ENCODE measurements at places on chromosomes 5 and 9.

DNA sequence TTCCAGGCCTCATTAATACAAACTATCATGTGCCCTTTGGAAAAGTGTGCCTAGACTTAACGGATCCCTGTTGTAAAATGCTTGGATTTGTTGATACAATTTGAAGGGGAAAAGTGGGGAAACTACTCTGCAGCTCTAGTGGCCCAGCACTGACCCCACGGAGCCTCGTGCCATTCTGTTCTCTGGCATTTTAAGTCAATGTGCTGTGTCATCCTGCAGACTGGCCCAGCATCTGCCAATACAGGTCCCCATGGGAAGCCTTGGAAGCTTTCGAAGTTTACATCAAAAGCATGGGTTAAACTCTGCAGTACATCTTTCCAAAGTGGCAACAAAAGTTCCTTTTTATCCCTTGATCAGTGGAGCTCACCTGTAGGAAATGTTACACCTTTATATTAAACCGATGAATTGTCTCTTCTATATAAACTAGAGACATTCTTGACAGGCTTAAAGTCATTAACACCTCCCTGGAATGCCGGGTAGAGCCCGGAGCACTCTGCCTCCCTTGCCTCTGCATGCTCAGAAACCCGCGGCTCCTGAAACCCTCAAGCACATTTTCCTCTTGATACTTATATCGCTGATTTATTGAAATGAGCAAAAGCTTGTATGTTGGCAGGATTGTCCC, 596.0 kb upstream of the ADAMTS16 start:
- DNase-seq: no peak

DNA sequence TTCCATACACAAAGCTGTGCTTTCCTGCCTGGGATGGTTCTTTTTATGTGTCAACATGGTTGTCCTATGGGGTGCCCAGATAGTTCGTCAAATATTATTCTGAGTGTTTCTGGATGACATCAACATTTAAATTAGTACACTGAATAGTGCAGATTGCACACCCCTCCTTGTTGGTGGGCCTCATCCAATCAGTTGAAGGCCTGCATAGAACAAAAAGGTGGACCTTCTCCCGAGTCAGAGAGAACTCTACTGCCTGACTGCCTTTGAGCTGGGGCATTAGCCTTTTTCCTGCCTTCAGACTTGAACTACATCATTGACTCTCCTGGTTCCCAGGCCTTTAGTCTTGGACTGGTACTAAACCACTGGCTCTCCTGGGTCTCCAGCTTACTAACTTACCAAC, 80.4 kb downstream of the SHB start:
- no peak for DNase-seq

GRCh38 chr9:111691672-111692329, 30.4 kb downstream of the GNG10 start:
- DNase-seq: peak; percentile 16

DNA sequence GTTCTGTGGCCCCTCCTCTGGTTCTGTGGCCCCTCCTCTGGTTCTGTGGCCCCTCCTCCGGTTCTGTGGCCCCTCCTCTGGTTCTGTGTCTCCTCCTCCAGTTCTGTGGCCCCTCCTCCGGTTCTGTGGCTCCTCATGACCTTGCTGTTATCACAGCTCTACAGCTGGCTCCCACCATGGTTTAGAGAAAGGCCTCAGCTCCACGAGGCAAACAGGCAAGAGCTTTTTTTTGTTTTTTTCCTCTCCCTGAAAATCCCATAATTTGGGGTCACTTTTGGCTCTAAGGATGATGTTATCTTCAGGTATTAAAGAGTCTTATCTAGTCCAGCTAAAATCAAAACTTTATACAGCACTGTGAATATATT, 31.8 kb downstream of the C5orf15 start:
- no peak for DNase-seq

DNA sequence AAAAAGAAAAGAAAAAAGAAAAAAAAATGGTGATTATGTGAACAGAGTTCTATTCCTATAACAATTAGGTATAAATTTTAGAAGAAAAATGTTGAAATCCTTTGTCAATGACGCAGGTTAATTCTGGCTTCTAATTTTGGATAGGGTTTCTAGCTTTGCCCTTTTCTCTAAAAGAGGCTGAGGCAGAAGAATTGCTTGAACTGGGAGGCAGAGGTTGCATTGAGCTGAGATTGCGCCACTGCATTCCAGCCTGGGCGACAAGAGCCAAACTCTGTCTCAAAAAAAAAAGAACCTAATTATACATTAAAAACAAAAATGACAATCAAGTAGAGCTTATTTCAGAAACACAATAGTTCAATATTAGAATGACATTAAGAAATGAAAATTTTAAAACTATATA, 2.9 kb downstream of the STXBP1 start:
- DNase-seq: no peak

- DNase-seq: peak; percentile 10
Observed at GRCh38 chr5:160799184-160799583, 52.8 kb downstream of the ATP10B start.

- DNase-seq: peak; percentile 40
Observed at GRCh38 chr5:160390787-160391696, 8.8 kb downstream of the FAM200C start.

GRCh38 chr5:109916481-109917153, 226.9 kb downstream of the MAN2A1 start:
- DNase-seq: no peak

DNA sequence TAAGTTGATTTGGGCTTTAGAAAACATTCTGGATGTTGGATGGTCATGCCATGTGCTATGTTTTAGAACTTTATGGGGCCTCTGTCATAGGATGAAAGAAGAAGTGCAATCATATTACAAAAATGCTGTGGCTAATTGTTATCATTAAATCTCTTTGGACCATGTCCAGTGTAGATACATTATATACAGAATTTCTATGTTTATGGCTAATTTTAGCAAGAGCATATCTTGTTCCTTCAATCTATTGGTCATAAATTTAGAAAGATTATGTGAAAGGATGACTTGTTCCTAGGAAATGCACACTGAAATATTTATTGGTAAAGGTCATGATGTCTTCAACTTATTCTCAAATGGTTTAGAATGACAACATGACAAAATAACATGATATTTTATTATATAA, 42.4 kb upstream of the ELL2 start:
- DNase-seq: no peak

DNA sequence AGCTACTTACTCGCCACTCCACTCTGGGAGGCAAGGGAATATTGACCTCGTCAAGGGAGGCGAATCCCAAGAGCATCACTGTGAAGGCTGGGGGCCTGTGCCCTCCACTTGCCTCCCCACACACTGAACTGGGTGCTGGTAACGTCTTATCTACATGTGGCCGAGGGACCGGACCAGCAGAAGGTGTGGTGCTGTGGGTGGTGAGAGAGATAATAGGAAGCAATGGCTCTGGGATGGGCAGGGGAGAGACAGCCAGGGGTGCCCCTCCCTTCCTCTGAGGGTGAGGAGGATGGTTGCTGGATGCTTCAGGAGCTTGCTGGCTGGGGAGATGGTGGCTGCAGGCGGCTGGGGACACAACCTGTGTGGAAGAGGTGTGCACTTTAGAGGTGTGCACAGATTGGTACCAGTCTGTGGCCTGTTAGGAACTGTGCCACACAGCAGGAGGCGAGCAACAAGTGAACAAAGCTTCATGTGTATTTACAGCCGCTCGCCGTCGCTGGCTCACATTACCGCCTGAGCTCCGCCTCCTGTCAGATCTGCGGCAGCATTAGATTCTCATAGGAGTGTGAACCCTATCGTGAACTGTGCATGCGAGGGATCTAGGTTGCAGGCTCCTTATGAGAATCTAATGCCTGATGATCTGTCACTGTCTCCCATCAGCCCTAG, 100.3 kb downstream of the ENTREP1 start:
- DNase-seq: no peak

DNA sequence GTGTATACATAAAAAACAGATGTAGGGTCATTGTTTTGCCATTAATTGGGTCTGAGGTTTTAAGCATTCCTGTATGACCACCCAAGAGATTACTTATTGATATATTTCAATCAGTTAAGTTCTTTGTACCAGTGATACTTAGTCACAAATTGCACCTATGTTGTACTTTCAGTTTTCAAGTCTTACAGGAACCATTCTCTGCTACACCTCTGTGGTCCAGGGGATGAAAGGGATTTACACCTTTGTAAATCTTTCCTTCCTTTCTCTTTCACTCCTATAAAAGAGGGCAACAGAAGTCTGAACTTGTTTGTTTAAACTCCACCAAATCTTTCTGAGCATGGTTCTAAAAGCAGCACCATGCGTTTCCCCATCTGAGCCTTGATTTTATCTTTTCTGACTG, 86.1 kb downstream of the DEPDC1B start:
- DNase-seq: peak; percentile 27

GRCh38 chr5:139658501-139658927, 10.4 kb downstream of the CXXC5 start:
- DNase-seq: no peak

- DNase-seq: no peak
Observed at GRCh38 chr9:132802121-132802795, 75.8 kb downstream of the AK8 start.

- no peak for DNase-seq
Observed at GRCh38 chr9:124812441-124812876, 35.5 kb downstream of the OLFML2A start.

GRCh38 chr5:149024943-149025342, 37.9 kb downstream of the SH3TC2 start:
- DNase-seq: no peak

DNA sequence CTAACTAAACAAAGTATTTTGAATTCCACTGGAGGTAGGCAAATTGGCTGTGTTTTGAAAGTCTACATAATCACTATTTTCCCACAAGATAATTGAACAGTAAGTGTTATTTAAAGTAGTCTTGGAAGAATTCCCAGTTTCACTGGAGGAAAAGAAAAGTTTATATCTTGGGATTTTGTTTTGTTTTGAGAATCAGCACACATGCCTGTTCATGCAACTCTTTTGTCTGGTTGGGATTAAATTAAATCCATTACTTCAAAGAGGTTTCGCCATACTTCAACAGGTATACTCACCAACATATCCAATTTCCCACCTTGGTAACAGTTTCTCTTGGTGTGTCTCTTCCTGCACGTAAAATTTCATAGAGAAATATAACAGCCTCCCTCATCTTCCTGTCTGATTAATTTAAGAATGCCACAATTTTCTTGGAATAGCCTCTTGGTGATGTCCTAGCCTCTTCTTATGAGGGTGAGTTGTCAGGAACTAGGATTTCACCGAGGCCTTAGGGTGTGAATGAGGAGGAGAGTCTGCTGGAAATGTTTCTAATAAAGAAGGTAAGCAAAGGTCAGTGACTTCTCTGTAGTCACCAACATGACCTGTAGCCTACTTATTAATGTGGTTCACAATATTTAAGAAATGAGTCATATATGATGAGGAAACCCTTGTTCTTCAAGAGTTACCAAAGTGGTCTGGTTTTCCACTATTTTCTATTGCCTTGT, 48.1 kb downstream of the ITGA2 start:
- no peak for DNase-seq

GRCh38 chr5:75961818-75962217, 121.4 kb upstream of the SV2C start:
- DNase-seq: no peak

GRCh38 chr9:98597236-98597771, 111.4 kb downstream of the GABBR2 start:
- DNase-seq: no peak

GRCh38 chr9:89810431-89810830, 205.6 kb downstream of the GADD45G start:
- DNase-seq: no peak

DNA sequence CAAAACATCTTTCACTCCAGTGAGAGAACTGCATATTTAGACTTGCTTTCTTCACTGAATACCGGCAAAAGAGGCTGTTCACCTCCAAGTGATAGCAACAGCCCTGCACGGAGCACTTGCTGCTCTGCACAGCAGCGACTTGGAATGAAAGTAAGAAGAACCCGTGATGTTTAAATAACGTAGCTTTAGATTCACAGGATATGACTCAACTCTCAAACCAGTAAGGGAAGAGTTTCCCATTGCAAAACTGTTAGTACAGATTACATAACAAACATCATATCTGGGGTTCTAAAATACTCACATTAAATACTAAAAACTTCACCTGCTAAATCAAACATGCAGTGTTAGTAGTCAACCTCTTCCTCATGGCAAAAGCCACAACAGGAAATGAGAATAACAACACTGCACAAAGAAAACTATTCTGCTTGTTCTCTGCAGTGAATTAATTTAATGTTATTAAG, 203.4 kb downstream of the MCTP1 start:
- peak; percentile 46 for DNase-seq

- no peak for DNase-seq
Observed at GRCh38 chr9:84955971-84956370, 286.4 kb downstream of the NTRK2 start.

DNA sequence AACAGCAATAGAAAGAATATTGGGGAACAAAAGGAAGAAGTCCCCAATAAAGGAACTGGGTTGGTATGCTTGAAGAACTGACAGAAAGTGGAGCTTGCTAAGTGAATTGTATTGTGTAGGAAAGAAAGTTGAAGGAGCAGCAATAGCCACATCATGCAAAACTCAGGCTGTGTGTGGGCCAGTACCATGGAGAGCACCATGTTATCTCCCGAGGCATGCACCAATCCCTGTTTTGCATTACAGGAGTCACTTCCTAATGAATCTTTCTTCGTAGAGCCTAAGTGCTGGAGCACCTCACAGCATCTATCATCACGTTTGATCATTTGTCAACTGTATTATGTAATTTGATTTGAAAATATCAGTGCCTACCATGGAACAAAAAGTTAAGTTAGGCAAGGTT, 137.7 kb upstream of the NMUR2 start:
- no peak for DNase-seq

DNA sequence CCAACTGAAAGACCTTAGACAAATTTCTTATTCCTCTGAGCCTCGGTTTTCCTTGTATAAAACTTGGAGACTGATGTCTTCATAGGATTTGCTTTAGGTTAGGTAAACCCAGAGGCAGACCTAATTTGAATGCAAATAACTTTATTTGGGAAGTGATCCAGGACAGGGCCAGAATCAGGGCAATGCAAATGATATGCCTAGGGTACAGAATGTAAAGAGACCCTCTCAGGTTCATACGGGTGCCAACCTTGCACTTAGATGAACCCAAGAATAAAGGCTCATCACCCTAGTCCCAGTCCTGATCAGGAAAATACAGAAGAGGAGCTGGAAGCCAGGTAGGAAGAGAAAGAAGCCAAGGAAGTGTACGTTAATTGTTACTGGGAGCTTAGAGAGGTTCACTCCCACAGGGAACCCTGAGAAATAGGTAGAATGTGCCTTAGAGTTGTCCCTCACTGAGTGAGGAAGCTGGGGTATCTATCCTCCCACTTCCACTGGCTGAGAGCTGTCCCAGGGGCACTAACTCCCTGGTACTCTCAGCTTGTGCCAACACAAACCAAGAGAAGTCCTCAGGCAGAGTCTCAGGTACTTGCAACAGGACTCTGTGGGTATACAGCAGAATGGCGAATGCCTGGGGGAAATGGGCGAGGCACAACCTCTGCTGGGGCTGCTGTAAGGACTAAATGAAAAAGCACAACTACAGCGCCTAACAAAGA, 3.1 kb upstream of the HK3 start:
- DNase-seq: no peak

- DNase-seq: no peak
Observed at GRCh38 chr5:38078161-38078560, 180.2 kb upstream of the EGFLAM start.

GRCh38 chr5:98804066-98804465, 30.6 kb downstream of the RGMB start:
- DNase-seq: no peak
